ENCODE measurements at places on chromosomes 5 and 9.

GRCh38 chr5:8462565-8462964, 593.6 kb downstream of the MTRR start:
- no peak for DNase-seq

GRCh38 chr9:114988962-114989599, 58.7 kb upstream of the TNFSF8 start:
- DNase-seq = no peak

GRCh38 chr5:116738239-116738614, 163.6 kb upstream of the SEMA6A start:
- no peak for DNase-seq

GRCh38 chr5:139658501-139658927, 10.4 kb downstream of the CXXC5 start:
- DNase-seq = no peak

DNA sequence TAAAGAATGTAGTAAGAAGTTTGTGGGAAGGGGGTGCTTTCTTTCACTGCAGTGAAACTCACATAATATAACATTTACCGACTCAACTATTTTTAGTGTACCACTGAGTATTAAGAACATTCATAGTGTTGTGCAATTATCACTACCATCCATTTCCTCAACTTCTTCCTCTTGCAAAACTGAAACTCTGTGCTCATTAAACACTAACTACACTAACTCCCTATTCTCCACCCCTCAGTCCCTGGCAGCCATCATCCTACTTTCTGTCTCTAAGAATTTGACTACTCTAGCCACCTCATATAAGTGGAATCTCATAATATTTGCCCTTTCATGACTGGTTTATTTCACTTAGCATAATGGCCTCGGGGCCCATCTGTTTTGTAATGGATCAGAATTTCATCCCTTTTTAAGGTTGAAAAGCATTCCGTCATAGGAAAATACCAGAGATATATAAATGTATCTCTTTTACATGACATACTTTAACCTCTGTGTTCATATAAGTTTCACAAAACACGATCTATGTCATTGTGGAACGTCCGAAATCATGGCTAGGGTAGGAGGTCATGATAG, 56.3 kb upstream of the DIRAS2 start:
- DNase-seq = no peak

GRCh38 chr5:54644226-54644625, 126.7 kb downstream of the SNX18 start:
- DNase-seq = no peak

- no peak for DNase-seq
Observed at GRCh38 chr5:23994581-23995370, 487.4 kb downstream of the PRDM9 start.

DNA sequence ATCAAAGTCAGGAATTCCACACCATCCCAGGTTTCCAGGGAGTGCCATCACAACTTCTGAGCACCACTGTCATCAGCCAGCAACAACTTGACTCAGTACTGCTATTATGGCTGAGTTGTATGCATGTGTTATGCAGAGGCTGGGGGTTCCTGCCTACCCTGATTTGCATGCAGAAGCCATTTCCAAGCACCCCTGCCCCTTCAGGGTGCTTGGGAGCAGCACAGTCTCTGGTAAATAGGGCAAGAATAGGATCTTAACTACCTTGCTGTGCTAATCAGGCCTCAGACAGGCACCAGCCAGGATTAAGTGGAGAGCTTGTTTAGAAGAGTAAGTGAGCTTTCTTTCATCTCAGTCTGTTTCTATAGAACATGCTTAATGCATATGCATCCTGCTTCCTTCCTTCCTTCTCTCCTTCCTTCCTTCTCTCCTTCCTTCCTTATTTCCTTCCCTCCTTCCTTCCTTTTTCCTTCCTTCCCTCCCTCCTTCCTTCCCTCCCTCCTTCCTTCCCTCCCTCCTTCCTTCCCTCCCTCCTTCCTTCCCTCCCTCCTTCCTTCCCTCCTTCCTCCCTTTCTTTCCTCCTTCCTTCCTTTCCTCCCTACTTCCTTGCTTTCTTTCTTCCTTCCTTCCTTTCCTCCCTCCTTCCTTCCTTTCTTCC, 175.7 kb downstream of the FRMD3 start:
- DNase-seq = no peak

DNA sequence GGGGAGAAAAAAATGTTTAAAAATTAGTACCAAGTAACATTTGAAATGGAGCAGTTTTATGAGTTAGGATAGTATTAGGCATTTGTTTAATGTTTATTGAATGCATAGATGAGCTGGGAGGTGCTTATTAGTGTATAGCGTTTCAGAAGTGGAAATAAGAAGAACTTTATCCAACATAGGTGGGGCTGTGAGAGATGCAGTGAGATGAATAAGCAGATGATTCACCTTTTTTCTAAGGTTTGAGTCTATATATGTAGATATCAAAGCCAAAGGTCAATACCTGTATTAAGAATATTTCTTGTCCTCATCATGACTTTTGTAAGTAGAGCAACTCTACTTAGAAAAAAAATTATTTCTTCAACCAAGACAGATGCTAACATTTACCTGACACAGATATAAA, 54.6 kb upstream of the POU4F3 start:
- DNase-seq = no peak
